ENCODE measurements at places on chromosomes 5 and 9.

DNA sequence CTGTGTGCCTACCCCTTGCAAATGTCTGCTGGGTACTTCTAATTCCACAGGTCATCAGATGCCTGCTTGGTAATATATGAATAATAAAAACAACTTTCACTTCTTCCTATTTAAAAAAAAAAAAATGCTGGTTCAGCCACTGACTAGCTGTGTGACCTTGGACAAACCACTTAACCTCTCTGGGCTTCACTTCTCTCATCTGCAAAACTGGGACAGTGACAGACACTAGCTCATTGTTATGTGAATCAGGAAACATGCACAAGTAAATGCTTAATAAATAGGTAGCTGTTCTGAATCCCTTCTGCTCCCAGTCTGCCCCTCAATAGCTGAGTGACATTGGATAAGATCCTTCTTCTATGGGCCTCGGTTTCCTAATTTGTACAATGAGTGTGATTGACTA lies 62.6 kb upstream of the HAND1 start:
- no peaks in the 10 kb centered on the region for H3K4me1 ChIP-seq
- no peak for DNase-seq
- H3K36me3 ChIP-seq, result no peaks in the 10 kb centered on the region
- no peak overlapping the region for H3K4me3 ChIP-seq

- H3K27me3 ChIP-seq, result no peaks in the 10 kb centered on the region
- H3K36me3 ChIP-seq, result no peaks in the 10 kb centered on the region
- H3K4me1 ChIP-seq, result no peaks in the 10 kb centered on the region
- H3K27ac ChIP-seq, result no peak overlapping the region
- H3K4me3 ChIP-seq, result no peak overlapping the region
Observed at GRCh38 chr5:170405817-170406216, 16.6 kb upstream of the KCNMB1 start.

- no peaks in the 10 kb centered on the region for H3K36me3 ChIP-seq
- DNase-seq, result no peak
- H3K27me3 ChIP-seq, result no peaks in the 10 kb centered on the region
- no peaks in the 10 kb centered on the region for H3K4me1 ChIP-seq
Observed at GRCh38 chr5:93257616-93258015, 323.4 kb downstream of the NR2F1-AS1 start.

DNA sequence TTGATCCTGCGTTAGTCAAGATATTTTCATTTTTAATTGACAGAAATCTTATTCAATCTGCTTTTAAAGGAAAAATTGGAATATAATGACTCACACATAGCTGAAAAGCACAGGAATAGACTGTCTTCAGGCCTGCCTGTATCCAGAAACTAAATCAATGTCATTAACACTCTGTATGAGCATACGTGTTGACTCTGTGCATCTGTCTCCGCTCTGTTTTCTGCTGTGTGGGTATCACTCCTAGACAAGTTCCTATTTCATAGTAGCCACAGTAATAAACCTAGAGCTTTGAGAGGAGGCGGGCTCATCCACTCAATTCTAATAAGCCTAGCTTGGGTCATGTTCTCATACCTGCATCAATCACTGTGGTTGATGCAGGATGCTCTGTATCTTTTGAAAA lies 267.6 kb downstream of the KCTD16 start:
- H3K27me3 ChIP-seq, result no peaks in the 10 kb centered on the region
- no peak overlapping the region for H3K4me3 ChIP-seq
- H3K36me3 ChIP-seq, result no peaks in the 10 kb centered on the region
- DNase-seq, result no peak
- no peaks in the 10 kb centered on the region for H3K4me1 ChIP-seq

GRCh38 chr5:116305899-116306298 lies 221.1 kb downstream of the COMMD10 start:
- H3K4me1 ChIP-seq, result no peaks in the 10 kb centered on the region
- H3K27ac ChIP-seq, result no peak overlapping the region
- H3K36me3 ChIP-seq, result peaks cover 6% of the 10 kb centered on the region
- no peak overlapping the region for H3K4me3 ChIP-seq
- no peak for DNase-seq

- H3K27ac ChIP-seq, result no peak overlapping the region
- H3K4me3 ChIP-seq, result no peak overlapping the region
- DNase-seq, result no peak
- H3K4me1 ChIP-seq, result no peaks in the 10 kb centered on the region
- H3K36me3 ChIP-seq, result no peaks in the 10 kb centered on the region
Observed at GRCh38 chr5:32069396-32069795, 104.7 kb downstream of the GOLPH3 start.

DNA sequence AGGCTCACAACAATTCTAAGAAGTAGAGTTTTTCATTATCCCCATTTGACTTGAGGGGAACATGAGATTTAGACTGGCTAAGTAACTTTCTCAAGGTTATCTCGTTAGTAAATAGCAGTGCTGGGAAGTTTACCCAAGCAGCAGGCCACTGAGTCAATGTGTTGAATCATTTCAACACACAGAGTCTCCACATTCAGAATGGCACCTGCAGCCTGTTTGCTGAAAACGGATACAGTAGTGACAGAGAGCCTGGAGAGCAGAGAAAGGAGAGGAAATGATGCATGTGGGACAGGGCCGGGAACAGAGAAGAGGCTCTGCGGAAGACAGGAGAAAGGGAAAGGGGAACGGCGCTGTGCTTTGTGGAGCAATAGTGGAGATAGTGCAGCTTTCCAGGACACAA lies 33.5 kb upstream of the ZSWIM6 start:
- no peaks in the 10 kb centered on the region for H3K36me3 ChIP-seq
- H3K4me3 ChIP-seq, result no peak overlapping the region
- no peak overlapping the region for H3K27ac ChIP-seq
- no peaks in the 10 kb centered on the region for H3K27me3 ChIP-seq
- no peaks in the 10 kb centered on the region for H3K4me1 ChIP-seq
- DNase-seq, result no peak
